ENCODE measurements at places on chromosomes 7 and 10.

- no peak for DNase-seq
Observed at GRCh38 chr7:107870427-107871000, 20.5 kb upstream of the DLD start.

GRCh38 chr7:103499976-103500375, 54.0 kb upstream of the SLC26A5 start:
- DNase-seq = no peak

GRCh38 chr10:100531761-100532160, 2.1 kb upstream of the NDUFB8 start:
- no peak for DNase-seq

GRCh38 chr7:139798892-139799291, 21.1 kb upstream of the HIPK2 start:
- no peak for DNase-seq

- peak; percentile 95 for DNase-seq
Observed at GRCh38 chr7:157309988-157310668, 26.7 kb upstream of the DNAJB6 start.

- no peak for DNase-seq
Observed at GRCh38 chr7:19970514-19970913, 197.1 kb upstream of the TMEM196 start.

DNA sequence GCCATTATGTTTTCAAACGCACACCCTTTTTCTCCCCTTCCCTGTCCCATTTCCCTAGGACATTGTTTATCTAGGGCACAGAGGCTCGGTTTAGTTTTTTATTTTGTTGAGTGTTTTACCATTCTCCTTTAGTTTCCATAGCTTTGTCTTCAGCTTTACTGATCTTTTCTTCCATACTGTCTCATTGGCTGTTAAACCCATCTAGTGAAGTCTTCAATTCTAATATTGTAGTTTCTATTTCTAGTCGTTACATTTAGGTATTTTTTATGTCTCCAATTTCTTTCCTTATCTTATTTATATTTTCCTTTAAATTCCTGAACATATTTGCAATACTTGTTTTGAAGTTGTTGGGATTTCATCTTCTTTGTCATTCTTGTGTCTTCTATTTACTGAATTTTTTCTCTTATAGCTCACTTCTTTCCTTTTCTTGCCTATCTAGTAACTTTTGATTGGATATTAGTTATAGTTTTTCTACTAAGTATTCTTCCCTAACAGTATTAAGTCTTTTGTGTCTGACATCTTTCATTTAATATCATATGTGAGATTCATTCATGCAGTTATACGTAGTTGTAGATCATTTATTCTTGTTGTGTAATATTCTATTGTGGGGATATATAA, 41.0 kb upstream of the SH2D4B start:
- no peak for DNase-seq

DNA sequence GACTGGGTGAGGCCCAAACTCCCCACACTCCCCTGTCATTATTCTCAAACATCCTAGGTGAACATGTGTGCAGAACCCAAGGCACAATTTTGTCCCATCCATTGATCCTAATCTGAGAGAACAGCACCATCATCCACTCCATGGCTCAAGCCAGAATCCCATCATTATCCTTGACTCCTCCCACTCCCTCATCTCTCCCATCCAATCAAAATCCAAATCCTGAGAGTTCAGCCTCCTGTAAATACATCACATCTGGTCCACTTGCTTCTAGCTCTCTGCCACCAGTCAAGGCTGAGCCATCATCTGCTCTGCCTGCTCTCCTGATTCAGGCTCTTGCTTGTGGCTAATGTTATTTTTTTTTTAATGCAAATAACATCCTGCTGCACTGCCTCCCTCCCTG, 75.9 kb upstream of the SLF2 start:
- no peak for DNase-seq

DNA sequence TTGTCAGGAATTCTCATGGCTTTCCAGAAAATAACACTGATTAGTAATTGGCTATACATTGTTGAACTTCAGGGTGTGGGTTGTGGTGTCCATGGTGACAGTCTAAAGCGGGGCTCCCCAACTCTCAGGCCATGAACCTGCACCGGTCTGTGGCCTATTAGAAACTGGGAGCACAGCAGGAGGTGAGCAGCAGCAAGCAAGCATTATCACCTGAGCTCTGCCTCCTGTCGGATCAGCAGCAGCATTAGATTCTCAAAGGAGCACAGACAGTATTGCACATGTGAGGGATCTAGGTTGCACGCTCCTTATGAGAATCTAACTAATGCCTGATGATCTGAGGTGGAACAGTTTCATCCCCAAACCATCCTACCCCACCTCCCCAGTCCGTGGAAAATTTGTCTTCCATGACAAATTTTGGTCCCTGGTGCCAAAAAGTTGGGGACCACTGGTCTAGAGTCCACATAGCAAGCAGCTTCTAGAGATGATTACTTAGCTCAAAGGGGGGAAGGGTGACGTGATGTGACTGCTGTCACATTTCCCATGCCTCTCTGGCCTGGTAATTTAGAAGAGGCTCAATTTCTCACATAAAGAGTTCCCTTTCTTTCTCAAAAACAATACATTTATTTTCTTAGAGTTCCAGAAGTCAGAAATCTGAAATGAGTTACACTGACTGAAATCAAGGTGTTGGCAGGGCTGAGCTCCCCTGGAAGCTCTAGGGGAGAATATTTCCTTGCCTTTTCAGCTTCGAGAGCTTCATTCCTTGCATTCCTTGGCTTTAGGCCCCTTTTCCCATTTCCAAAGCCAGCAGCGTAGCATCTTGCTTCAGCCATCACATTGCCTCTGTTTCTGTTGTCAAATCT, 17.6 kb upstream of the FAM221A start:
- DNase-seq = peak; percentile 16

DNA sequence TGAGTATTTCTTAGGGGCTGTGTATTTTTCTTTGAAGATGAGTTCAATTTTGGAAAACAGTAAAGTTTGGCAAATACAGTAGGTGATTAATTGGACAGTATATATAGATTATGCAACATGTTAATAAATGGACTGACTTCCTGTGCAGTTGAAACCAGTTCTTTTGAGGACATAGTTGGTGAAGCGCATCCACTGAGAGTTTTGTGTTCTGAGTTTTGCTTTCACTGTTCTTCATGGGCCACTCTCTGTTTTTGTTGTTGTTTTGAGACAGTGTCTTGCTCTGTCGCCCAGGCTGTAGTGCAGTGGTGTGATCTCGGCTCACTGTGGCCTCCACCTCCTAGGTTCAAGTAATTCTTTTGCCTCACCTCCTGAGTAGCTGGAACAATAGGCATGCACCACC, 109.0 kb downstream of the SDHAF3 start:
- DNase-seq = no peak

DNA sequence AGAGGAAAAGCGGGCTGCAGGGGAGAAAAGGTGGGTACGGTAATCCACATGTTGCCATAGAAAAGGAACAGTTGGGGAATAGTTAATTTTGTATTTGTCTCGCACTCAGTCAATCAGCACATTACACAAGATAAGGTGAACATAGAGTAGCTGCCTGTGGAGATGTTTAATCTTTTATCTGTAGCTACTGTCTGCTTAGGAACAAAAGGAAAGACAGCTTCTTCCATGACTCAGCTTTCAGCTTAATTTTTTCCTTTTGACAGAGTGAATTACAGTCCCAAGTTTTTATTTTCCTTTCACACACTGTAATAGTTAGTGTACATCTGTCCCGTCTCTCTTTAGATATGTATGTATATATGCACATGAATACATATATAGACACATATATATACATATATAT, 39.3 kb upstream of the PODXL start:
- no peak for DNase-seq

DNA sequence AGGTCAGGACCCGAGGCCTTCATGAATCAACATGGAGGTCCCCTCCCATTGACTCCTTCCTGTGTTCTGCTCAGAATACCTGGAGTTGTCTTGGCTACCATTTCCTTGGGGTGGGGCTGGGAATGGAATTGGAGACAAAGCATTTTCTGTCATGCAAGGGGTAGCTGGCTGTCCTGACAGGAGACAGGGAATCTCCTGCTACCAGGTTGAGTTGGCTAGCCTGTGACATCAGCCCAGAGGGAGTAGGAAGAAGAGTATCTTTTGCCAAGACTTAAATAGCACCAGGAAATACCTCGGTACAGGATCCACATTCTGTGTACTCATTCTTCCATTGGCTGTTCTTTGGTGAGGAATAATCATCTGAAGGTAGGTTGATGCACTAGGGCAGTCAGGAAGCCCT, 4.9 kb downstream of the ZDHHC16 start:
- no peak for DNase-seq

DNA sequence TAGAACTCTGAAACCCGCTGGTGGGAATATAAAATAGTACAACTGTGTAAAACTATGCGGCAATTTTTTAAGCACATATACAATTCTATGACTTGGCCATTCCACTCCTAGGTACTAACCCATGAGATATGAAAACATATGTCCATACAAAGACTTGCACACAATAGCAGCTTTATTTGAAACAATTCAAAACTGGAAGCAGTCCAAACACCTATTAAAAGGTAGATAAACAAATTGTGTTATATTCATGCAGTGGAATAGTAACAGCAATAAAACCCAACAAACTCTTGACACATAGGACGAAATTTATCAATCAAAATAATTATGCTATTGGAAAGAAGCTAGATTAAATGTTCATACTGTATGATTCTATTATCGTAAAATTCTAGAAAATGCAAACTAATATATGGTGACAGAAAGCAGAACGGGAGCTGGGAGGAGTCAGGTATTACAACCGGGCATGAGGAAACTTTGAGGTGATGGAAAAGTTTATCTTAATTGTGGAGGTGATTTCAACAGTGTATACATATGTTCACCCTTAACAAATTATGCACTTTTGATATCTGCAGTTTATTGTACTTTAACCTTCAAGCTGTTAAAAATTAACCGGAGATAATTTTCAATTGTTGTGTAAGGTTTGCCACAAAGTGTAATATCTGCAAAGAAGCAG, 803 bp upstream of the STK31 start:
- no peak for DNase-seq

DNA sequence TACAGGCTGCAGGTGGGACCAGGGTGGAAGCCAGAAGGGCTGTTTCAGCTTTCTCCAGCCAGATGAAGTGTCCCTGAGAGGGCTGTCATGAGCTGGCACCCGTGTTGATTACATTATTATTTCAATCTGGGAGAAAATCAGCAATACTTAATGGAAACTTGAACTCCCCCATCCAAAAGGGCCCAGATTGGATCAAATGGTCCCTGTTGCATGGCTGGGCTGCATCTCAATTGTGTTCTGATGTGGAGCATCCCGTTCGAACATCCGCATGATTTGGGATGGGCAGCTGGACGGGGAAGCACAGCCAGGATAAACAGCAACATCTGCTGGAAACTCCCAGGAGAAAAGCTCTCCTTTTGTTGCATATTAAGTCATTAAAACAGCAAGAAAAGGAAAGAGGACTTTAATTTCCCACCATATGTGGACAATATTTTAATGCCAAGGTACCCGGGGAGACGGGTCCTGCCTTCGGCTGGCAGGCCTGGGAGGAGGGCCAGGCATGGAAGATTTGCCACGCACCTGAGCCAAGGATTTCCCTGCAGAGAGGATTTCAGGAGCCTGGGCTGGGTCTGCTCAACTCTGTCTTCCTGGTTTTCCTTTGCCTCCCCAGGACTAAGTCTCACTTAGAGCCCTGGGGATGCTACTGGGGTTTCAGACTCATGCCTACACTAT, 52.4 kb downstream of the NPTX2 start:
- DNase-seq = no peak

GRCh38 chr7:45873355-45873754, 473 bp upstream of the CCDC201 start:
- no peak for DNase-seq

DNA sequence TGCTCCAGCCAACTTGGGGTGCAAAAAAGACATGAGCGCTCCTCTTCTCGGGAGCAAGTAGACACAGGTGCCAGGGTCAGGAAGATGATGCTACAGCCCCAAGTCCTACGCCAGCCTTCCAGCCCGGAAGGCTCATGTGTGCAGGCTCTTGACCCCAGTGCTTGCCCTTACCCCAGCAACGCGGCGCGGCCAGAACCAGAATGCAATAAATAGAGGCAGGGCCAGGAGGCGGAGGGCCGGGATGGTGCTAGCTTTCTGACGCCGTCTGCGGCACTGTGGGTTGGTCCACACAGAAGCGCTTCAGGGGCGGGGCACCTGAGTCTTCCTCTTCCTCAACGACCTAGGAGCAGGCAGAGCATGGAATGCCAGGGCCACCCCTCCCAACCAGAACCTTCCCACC, 15.0 kb upstream of the BAZ1B start:
- DNase-seq = no peak

- DNase-seq = peak; percentile 51
Observed at GRCh38 chr10:17335065-17335464, 107.0 kb downstream of the VIM start.

- DNase-seq = no peak
Observed at GRCh38 chr7:79719216-79719615, 265.7 kb upstream of the MAGI2 start.

GRCh38 chr10:28375399-28376354, 72.8 kb upstream of the MPP7 start:
- no peak for DNase-seq

- peak; percentile 37 for DNase-seq
Observed at GRCh38 chr7:138864667-138865066, 66.7 kb upstream of the ATP6V0A4 start.

- DNase-seq = no peak
Observed at GRCh38 chr7:79971058-79971457, 163.6 kb upstream of the GNAI1 start.

- no peak for DNase-seq
Observed at GRCh38 chr7:124428781-124429180, 336.8 kb downstream of the GPR37 start.

DNA sequence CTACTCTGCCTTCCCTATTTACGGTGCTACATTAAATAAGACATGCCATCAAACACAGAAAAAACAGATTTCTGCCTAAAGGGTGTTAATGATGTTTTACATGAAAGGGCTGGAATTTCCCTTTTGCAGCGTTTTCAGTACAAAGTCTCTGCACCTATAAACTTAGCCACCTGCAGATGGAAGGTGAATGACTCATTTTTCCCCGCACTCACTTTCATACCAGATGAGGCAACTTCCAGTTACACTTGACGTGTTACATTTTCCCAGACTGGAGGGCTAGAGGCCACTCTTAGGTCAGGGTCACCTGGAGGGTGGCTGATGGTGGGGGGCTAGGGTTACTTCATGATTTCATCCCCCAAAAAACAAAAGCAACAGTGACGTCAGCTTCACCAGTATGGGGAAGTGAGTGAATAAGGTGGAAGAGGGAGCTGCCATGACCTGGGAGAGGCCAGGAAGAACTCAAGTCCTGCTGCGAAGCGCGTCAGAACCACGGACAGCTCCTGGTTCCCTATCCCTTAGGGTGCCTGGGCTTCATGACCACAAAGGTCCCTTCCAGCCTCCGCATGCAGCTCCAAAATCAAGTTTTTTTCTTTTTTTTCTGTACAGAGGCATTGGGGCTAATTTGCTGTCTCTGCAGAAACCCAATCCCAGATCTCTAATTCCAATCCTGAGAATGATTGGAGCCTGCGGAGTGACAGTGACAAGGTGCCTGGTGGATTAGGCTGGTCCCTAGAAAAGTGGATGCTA, 94.0 kb downstream of the ADARB2 start:
- no peak for DNase-seq

GRCh38 chr10:18409599-18410397, 241.6 kb downstream of the NSUN6 start:
- no peak for DNase-seq

GRCh38 chr10:110311357-110311949, 6.7 kb upstream of the SMNDC1 start:
- DNase-seq = peak; percentile 18

GRCh38 chr7:136342251-136342650, 365.1 kb upstream of the MTPN start:
- DNase-seq = no peak

GRCh38 chr7:38673795-38674194, 42.6 kb upstream of the AMPH start:
- peak; percentile 41 for DNase-seq

Measured in fibroblast of skin of left biceps (primary cell).